ENCODE measurements at places on chromosomes 11 and 22.

DNA sequence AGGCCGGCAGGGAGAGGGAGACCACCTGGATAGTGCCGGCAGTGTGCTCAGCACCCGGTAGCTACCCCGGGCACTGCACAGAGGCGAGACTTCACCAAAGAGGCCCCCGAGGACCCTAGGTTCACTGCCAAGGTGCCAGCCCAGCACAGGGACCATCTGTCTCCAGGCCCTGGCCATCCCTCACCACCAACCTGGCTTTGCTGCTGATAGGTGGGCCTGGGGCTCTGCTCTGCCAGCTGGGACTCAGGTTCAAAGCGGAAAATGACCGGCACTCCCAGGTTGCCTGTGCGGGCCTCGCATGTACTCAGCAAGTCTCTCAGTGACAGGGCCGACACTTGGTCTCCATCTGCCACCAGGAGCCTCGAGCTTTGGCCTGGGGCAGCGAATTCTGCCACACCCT is 812.2 kb downstream of the BRD1 start:
- DNase-seq, result no peak

- DNase-seq, result no peak
Measured at GRCh38 chr22:35452351-35452781, 52.4 kb downstream of the MCM5 start.

GRCh38 chr11:36411202-36411640 is 98.9 kb downstream of the TRAF6 start:
- peak; percentile 32 for DNase-seq

GRCh38 chr11:116558504-116559211 is 214.1 kb downstream of the BUD13 start:
- no peak for DNase-seq

GRCh38 chr11:19803506-19803998 is 90.9 kb downstream of the NAV2 start:
- no peak for DNase-seq

DNA sequence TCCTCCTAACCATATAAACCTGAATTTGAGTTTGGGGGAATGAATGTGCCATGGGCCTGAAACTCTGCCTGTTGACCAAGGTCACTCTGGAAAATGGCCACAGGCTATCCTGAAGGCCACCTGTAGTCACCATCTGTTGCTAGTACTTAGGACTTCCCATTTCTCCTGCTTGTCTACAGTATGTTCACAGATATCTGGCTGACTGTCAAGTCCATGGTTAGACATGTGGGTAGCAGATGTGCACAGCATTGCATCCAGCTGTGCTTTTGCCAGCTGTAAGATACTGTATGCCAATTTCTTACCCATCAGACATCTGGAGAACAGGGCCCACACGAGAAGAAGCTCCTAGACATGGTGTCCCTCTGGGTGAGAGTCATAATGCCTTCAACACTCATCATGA is 475.4 kb downstream of the INSC start:
- DNase-seq, result no peak

DNA sequence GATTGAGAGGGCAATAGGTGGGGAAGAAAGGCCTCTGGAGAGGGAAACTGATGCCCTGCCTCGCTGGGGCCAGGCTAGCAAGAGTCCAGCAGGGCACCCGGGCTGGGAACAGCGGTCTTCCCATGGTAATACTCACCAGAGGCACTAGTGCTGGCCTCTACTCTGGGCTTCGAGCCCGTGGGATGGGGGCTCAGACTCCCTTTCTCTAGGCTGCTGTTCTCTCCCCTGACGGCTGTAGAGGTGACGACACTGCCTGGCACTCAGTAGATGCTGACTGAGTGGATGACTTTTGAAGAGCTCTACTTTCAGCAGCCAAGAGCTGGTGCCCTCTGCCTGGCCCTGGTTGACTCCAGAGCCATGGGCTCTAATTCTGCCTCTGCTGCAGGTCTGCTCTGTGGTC is 818 bp upstream of the C1QTNF4 start:
- DNase-seq, result no peak

- no peak for DNase-seq
Measured at GRCh38 chr22:25722626-25723025, 19.4 kb upstream of the MYO18B start.

DNA sequence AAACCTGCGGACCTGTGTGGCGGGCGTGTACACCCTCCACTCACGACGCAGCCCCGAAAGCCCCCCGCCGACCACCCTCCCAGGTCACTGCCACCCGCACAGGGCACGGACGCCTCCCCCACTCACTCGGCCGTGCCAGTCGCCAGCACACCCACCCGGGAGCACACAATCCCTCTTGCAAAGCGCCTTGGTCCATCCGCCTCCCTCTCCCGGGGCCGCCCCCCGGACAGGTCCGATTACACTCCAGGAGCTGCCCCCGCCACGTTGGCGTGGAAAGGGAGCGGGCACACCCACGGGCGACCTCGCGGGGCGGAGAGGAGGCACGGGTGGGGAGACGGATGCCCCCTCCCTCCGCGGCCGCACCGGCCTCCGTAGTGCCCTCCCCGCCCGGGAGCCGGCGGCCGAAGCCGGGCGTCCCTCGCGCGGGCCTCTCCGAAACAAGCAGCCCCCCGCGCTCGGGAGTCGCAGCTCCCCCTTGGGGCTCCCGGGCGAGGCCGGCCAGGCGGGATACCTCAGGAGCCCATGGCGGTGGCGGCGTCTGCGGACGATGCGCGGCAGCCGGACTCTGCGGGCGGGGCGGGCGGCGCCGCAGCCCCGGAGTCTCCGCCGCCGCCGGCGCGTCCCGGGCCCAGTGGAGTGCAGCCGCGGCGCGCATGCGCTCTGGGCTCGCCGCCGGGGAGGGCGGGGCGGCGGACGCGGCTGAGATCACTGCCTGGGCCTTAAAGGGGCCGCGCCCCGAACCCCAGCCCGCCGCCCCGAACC is at the start of gene TMEM184B:
Gene TMEM184B, minus strand, starts transcription at position 638 of the 762 bp plus-strand sequence. CDS start 25,049 bp downstream, outside the sequence.
- peak; percentile 97 for DNase-seq

DNA sequence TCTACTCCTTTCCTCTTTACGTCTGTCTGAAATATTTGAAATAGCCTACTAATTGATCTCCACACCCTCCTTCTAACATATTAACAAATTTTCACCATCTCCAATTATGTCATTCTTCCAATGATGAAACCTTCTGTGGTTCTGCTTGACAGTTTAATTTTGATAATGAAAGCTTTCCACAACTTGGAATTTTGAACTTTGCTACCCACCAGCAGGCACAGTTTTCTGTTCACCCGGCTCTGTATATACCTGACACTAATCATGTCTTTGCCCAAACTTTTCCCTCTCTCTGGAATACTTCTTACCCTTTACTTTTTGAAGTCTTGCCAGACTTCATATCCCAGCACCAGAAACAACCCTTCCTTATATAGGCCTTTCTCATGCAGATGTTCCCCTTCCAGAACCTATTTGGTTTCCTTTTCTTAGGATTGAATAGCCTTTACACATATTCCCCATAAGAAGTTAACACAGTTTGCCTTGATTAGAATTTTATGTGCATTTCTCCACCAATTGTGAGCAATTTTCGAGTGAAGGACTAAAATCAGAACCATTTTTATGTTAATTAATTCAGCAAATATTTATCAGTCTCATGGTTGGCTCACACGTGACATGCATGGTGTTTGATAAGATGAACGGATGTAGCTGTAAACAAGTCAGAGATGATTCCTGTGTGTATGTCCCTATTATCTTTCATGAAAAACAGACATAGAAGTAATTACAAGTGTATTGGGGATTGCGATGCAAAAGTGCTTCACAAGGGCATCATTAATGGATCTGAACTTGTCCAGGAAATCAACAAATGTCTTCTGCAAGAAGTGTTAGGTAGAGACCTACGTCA is 173.4 kb downstream of the ARHGAP42 start:
- DNase-seq, result no peak

- DNase-seq, result no peak
Measured at GRCh38 chr11:109349276-109350080, 72.5 kb upstream of the C11orf87 start.

DNA sequence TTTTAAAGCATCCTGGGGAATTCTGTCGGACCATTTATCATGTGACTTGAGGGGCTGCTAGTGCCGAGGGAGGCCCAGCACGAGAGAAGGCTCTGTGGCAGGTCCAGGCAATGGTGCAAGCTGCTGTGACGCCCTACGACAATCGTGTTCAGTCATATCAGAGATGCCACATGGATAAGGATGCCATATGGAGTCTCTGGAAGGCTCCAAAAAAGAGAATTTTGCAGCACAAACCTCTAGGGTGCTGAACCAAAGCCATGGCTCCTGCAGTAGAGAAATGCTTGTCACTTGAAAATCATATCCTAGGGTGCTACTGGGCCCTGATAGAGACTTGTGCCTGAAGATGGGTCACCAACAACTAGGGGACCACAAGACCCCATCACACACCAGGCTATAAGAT is 6.7 kb upstream of the CD6 start:
- DNase-seq, result no peak

- DNase-seq, result no peak
Measured at GRCh38 chr11:28347371-28347770, 239.2 kb downstream of the METTL15 start.

DNA sequence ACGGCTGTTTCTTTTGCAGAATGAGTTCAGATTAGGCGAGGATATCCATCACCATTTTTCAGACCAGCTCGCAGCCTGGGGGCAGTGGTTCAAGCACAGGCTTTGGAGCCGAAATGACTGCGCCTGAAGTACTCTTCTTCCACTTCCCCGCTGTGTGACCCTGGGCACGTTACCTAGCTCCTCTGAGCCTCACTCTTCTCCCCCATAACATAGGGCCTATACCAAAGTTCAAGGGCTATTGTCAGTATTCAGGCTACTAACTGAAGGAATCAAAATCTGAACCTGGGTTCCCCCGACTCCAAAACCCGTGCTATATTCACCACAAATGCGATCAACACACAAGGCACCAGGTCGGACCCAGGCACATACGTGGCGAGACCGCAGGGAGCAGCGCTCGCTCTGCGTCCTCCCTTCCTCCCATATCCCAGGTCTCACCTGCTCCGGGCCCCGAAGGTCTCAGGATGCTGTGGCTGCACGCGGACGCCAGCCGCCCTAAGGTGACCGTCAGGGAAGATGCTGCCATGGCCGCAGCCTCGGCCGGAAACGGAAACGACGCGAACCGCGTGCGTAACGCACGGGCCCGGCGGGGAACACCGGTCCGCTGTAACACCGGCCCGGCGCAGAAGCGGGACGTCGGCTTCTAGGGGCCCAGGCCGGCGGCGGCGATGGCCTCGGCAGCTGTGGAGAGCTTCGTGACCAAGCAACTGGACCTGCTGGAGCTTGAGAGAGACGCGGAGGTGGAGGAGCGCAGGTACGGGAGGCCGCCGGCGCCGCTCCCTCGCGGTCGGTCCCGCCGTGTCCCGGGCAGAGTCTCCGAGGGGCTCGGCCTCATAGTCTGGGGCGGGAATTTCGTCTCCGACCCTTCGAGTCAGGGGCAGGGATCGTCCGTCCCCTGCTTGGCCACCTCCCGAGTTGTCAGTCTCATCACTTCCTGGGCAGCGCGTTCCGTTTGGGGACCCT is at the start of the genes IGHMBP2 and MRPL21:
Gene IGHMBP2, plus strand, starts transcription at position 604 of the 960 bp plus-strand sequence. Its CDS starts 62 bp downstream, at position 666.
Gene MRPL21, minus strand, starts transcription at position 545 of the 960 bp plus-strand sequence. Its CDS starts 22 bp downstream, at position 523.
- peak; percentile 96 for DNase-seq

GRCh38 chr11:7749456-7749855 is 43.2 kb upstream of the OVCH2 start:
- DNase-seq, result no peak

GRCh38 chr11:69122630-69123431 is 32.9 kb upstream of the SMIM38 start:
- DNase-seq, result peak; percentile 81

DNA sequence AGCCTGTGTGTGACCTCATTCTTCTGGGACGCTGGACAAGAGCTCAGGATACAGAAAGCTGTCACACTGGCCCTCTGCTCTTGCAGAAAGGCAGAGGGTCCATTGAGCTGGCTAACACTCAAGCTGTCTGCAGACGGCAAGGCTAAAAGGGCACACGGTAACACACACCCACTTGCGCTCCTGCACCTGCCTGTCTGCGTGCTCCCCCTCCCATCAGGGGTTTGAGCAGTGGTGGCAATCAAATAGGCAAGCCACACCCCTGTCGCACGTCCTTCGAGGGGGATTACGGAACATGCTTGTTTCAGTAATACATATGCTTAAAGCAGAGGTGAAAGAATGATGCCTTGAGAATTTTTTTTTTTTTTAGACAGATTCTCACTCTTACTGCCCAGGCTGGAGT is 7.1 kb upstream of the QSER1 start:
- DNase-seq, result no peak

All from GM13977 (cell line).